Hematopoietic multipotent progenitor cell treated with erythropoietin and hydrocortisone succinate and interleukin-3 and kit ligand, for 17 days (in vitro differentiated cells): ENCODE measurements at places on chromosomes 7 and 10.

DNA sequence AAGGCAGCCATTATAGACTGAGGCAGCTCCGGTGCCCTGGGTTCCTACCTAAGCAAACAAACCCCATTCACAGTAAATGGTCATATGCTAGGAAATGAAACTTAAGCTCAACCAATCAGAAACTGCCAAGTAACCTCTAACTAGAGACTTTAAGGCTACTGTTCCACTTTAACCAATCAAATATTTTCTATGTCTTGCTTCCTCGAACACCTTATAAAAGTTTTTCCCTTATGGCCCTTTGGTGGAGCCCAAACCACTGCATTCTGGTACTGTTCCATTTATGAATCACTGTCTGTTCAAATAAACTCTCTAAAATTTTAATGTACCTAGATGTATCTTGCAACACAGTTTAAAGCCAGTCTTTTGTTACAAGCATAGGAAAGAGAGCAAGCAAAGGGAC, 361.1 kb downstream of the HGF start:
- no peak for DNase-seq

- DNase-seq: no peak
Observed at GRCh38 chr10:86152354-86152753, 214.2 kb downstream of the GRID1 start.

DNA sequence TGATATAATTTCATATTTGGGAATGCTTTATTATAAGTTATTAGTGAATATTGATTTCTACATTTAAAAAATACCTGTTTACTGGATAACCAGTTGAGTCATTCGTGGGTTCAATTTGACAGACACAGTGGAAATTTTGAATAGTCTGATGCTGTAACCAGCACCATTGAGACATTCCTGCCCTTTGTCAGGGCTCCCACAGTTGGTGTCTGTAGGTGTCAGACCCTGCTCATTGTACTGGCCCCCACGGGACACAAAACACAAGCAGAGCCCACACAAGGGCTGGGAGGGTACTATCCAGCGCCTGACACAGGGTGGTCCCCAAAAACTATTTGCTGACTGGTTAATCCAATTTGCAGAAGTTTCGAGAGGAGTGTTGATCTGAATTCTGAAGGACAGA, 35.9 kb downstream of the EEPD1 start:
- DNase-seq: no peak

DNA sequence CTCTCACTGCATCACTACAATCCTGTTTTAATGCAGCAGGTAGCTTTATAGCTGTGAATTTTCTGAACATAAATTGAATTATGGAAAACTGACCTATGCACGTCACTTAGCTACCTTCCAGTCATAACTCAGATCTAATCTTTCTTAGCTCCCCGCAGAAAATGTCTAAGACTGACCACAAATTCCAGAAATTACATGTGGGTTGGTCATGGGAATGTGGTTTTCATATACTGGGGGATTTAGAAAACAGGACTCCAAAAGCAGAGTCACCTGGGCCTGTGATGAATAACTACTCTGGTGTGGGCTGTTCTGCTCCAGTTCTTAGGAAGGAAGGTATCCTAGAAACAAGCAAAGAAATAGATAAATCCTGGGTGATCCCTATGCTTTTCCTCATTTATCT, 178.4 kb upstream of the LRRTM3 start:
- DNase-seq: no peak

DNA sequence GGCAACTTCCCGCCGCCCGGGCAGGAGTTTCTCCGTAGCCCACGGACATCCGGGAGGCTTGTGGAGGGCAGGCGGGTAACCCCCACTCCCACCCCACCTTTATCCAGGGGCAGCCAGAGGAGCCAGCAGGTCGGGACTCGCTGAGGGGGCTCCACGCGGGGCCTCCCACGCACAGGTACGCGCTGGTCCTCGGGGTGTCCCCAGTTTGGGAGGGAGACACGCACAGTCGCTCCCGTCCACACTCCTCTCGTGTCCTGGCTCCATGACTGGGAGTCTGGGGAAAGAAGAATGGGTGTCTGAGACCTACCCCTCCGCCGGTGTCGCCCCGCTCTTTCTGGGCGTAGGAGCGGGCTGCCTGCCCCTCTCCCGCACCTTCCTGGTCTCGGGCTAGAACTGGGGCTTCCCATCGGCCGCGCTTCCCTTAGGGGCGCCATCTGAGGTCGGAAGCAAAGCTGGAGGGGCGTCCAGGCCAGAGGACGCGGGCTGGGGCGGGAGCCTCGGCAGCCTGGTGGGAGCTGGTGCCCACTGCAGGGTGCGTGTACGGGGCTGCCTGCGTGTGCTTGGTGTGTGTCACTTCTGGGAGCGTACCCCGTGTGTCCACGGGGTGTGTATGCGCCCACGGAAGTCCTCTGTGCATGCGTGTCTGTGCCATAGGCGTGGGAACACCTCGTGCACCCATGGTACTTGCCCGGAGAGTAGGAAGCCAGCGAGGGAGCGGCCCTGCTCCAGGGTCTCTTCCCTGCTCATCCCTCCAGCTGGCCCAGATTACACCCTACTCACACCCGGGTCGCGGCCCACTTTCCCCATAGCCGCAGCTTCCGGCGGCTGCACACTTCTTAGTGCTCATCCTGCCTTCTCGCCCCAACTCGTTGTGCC, 73.0 kb upstream of the LEP start:
- no peak for DNase-seq

- DNase-seq: no peak
Observed at GRCh38 chr7:29255199-29255878, 60.8 kb downstream of the CHN2 start.

GRCh38 chr7:48292949-48293348, 121.7 kb downstream of the ABCA13 start:
- DNase-seq: no peak

GRCh38 chr7:106010866-106011265, 47.8 kb downstream of the CDHR3 start:
- no peak for DNase-seq

- DNase-seq: no peak
Observed at GRCh38 chr10:118952493-118953295, 76.8 kb upstream of the NANOS1 start.

DNA sequence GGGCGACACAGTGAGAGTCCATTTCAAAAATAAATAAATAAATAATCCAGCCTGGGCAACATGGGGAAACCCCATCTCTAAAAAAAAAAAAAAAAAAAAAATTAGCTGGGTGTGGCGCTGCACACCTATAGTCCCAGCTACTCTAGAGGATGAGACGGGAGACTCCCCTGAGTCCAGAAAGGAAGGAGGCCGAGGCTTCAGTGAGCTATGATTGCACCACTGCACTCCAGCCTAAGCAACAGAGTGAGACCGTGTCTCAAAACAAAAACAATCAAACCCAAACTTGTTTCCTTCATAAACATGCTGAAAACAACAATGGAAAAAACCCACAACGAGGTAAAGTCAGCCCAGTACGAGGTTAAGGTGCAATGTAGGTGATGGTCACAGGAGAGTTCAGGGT, 1.2 kb downstream of the COX19 start:
- peak; percentile 44 for DNase-seq

DNA sequence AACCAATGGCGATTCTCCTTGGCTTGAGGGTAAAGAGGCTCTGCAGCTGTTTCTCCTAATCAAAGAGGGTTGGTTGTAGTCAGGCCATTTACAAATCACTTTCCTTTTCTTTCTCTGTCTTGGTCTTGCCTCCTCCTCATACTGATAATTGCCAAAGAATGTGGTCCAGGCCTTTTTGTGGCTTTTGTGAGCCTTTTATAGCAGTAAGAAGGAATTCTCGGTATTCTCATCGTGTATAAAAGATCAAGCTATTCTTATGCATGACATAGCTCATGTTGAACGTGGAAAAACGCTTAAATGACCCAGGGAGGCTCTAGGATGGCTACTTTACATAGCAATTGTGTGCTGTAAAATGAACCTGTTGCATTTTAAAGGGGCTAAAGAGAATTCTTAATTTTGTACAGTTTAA, 62.6 kb downstream of the RBM20 start:
- no peak for DNase-seq

DNA sequence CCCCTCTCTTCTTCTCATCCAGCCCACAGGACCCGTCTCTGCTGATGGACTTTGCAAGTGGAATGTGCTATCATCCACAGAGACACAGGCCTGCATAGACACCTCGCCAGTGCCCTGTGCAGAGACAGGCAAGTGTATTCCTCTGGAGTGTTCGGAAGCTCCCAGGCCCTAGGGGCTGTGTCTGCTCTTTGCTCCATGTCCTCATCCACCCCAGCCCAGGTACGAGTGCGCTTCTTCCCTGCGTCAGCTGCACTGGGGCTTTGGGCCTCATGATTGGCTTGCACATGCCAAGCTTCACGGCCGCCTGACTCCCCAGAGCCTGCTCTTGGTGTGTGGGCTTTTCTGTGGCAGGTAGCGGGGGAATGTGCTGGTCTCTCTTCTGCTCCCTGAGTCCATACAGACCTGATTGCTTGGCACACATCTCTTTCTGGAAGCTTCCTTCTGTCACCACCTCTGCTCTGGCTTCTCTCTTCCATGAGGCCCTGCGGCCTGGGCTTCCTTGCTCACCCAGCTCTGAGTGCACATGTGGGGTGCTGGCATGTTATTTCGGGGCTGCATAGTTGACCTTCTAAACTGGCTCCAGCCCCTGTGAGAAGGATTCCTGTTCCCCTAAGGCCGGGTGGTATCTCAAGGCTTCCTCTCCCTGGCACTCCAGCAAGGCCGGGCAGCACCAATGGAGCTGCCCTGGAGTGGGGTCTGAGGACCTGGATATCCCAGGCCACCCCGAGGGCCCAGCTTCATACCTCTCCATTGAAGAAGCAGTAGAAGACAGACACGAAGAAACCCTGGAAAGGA, 27.8 kb downstream of the CRHR2 start:
- no peak for DNase-seq

- DNase-seq: no peak
Observed at GRCh38 chr7:47719675-47720074, 137.8 kb upstream of the TNS3 start.

GRCh38 chr7:137539111-137539715, 195.7 kb upstream of the PTN start:
- no peak for DNase-seq

GRCh38 chr10:63464402-63465292, 1.1 kb downstream of the JMJD1C start:
- DNase-seq: no peak

GRCh38 chr7:101542527-101543241, 86.4 kb downstream of the MYL10 start:
- peak; percentile 65 for DNase-seq

- DNase-seq: no peak
Observed at GRCh38 chr10:76394707-76395042, 963.3 kb downstream of the LRMDA start.

GRCh38 chr7:137302081-137302480, 41.5 kb downstream of the PTN start:
- DNase-seq: no peak

- no peak for DNase-seq
Observed at GRCh38 chr7:115066050-115066449, 144.2 kb downstream of the MDFIC start.

- DNase-seq: no peak
Observed at GRCh38 chr7:147014286-147014955, 897.8 kb downstream of the CNTNAP2 start.

DNA sequence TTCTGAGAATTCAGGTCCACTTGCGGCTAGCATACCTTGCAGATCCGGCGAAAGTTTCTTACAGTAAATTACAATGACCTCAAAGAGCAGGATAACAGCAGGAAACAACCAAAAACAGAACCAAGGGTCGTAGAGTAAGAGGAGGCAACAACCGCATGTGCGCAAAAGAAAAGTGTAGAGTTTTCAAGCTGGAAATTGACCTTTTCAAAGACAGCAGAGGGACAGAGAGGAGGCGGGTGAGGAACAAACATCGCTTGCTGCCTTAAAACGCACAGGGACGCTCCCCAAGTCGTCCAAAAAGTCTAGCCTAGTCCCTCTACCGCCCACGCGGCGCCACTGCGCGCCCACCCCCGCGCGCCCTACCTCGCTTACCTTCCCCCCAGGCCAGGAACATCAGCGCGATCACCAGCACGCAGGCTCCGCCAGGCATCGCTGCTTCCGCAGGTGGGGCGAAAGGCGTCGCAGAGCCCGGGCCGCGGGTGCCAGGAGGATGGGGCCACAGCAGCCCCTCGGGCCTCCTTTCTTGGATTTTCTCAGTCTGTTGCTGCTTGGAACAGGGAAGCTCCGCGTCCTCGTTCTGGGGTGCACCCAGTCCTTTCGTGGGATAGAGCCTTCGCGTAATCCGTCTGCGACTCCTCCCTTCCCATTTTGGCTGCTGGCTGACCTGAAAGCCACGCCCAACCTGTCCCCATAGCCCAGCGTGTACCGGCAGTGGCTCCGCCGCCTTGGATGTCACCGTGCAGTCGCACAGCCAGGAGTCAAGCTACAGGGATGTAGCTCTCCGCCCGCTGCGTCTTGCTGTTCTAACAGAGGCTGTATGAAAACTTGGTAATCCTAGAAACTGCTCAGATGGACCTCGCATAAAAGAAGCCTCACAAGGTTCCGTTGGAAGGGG, at the start of gene VWDE:
Gene VWDE, minus strand, starts transcription at position 579 of the 895 bp plus-strand sequence. Its CDS starts 149 bp downstream, at position 430.
- no peak for DNase-seq

- DNase-seq: no peak
Observed at GRCh38 chr10:29749150-29749549, 114.4 kb upstream of the SVIL start.
